CD14-positive monocyte (primary cell): ENCODE measurements at places on chromosomes 4 and X.

GRCh38 chrX:11254417-11255109 lies 38.6 kb upstream of the AMELX start:
- DNase-seq: no peak

- no peak for DNase-seq
These were observed 46.6 kb downstream of the CXorf58 start for GRCh38 chrX:23954396-23954795.

DNA sequence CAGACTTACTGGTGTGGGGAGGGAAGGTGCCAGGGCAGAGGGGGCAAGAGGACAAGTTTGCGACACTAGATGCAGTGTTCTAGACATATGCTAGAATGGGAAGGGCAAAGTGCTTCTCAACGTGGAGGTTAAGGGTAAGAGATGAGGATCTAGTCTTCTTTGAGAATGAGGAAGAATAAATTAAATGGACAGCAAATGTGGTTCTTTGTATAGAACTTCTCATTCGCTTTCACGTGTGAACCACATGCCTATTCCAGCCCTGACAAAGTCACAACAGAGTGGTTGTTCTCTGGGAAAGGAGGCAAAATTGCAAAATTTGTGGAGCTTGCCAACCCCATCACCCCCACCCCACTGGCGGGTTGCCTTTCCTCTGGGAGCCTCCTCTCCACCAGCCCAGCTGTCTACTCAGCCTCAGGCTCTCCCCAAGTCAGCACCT lies 1.5 kb upstream of the ANXA5 start:
- no peak for DNase-seq

DNA sequence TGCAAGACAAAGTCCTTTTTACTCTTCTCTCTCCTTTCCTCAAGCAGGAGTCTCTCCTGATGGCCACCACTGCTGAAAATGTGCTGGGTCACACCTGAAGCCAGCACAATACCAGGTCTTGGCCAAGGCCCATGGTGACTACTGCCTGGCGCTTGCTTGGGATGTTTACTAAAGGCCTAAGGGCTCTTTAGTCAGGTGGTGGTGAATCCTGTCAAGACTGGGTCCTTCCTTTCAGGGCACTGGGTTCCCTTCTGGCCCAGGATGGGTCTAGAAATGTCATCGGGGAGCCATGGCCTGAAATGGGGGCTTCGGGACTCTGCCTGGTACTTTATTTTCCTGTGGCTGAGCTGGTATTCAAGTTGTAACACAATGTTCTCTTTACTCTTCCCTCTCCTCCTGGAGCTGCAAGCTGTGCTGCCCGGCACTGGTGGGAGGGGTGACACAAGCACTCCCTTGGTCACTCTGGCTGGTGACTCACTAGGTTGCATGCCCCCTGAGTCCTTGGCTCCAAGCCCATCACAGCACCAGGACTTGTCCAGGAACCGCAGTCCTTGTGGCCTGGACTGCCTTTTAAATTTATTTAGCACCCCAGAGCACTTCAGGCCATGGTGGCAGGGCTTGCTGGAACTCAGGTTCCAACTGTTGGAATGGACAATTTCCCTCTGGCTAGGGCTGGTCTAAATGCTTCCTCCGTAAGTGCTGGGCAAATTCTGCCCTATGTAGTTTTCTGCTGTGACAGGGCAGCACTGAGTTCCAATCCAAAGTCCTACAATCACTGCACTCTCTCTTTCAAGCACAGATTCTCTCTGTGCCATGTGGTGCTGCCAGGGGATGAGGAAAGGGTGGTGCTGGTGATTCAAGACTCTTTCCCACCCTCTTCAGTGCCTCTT lies 11.3 kb downstream of the ARL13A start:
- no peak for DNase-seq

GRCh38 chr4:110781944-110782343 lies 159.1 kb upstream of the PITX2 start:
- DNase-seq: no peak

- no peak for DNase-seq
These were observed 166.5 kb downstream of the DHRSX start for GRCh38 chrX:2334237-2334636.

GRCh38 chrX:152925835-152926234 lies 28.0 kb downstream of the ZNF185 start:
- no peak for DNase-seq

GRCh38 chr4:101987623-101988243 lies 197.2 kb downstream of the BANK1 start:
- DNase-seq: no peak

GRCh38 chr4:95209927-95210326 lies 338.8 kb downstream of the UNC5C start:
- no peak for DNase-seq

GRCh38 chr4:10981576-10981975 lies 297.0 kb upstream of the CLNK start:
- DNase-seq: no peak

DNA sequence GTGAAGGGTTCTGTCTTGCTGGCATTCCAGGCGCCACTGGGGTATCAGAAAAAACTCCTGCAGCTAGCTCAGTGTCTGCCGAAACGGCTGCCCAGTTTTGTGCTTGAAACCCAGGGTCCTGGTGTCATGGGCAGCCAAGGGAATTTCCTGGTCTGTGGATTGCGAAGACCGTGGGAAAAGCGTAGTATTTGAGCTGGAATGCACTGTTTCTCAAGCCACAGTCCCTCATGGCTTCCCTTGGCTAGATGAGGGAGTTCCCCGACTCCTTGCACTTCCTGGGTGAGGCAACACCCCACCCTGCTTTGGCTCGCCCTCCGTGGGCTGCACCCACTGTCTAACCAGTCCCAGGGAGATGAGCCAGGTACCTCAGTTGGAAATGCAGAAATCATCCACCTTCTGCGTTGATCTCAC lies 40.1 kb downstream of the NOP14 start:
- no peak for DNase-seq

DNA sequence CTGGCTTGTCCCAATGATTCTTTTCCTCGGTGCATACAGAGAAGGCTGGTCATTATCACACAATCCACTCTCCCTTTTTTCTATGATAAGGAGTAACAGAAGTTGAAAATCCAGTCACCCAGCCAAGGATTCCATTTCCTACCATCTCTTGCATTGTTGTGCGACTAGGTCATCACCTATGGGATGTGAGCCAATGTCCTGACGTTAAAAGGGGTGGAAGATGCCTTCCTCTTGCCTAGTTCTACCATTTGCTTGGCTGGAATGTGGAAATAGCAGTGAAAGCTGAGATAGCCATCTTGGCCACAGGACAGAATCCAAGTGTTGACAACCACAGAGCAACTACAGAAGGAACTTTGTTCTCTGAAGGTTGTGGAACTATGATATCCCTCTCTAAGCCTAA lies 132.2 kb upstream of the KIT start:
- DNase-seq: no peak

DNA sequence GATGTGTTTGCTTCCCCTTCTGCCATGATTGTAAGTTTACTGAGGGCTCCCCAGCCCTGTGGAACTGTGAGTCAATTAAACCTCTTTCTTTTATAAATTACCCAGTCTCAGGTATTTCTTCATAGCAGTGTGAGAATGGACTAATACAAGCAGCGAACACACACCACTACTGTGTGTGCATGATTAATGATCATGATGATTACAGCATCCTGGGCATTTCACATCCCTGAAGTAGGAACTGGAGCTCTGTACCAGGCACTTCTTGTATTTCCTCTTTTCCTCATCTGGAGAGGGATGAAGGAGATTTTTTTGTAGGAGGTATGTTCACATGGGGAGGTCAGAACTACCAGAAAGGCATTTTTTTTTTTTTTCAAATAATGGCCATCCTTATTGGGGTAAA lies 60.8 kb downstream of the PPM1K start:
- DNase-seq: no peak

GRCh38 chrX:111041018-111041462 lies 55.0 kb upstream of the PAK3 start:
- DNase-seq: peak; percentile 66

DNA sequence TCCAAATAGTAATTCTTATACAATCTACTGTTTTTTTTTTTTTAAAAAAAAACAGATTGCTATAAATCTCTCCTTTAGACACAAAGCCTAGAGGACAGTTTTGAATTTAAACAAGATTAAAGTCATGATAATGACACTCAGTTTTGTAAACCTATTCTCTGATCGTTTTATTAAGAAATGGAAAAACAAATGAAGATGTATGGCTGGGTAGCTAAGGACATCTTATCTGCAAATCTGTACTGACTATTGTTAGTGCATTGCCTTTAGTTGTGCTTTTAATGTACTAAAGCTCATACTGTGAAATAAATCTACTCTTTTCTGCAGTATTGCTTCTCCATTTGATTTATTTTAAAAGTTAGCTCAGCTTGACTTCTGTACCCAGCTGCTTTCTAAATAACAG lies 155.0 kb downstream of the UNC5C start:
- DNase-seq: no peak

- no peak for DNase-seq
These were observed 46.0 kb downstream of the ATP8A1 start for GRCh38 chr4:42610941-42611340.

DNA sequence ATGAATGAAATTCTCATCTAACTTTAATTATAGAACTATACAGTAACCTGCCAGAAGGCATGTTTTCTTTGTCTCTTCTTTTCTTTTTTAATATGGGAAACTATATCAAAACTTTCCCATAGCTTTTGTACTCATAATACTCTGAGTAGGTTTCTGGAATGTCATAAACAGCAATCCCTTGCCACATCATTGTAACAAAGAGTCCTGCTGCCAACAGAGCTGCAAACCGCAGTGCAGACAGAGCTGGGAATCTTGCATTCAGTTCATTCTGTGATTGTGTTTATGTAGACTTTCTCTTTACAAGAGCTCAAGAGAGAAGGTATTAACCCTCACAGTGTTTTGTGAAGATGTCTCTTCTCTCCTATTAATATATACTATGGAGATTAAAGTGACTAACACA lies 304.4 kb upstream of the SLIT2 start:
- no peak for DNase-seq

GRCh38 chr4:173160871-173161270 lies 7.7 kb upstream of the GALNT7 start:
- DNase-seq: no peak

DNA sequence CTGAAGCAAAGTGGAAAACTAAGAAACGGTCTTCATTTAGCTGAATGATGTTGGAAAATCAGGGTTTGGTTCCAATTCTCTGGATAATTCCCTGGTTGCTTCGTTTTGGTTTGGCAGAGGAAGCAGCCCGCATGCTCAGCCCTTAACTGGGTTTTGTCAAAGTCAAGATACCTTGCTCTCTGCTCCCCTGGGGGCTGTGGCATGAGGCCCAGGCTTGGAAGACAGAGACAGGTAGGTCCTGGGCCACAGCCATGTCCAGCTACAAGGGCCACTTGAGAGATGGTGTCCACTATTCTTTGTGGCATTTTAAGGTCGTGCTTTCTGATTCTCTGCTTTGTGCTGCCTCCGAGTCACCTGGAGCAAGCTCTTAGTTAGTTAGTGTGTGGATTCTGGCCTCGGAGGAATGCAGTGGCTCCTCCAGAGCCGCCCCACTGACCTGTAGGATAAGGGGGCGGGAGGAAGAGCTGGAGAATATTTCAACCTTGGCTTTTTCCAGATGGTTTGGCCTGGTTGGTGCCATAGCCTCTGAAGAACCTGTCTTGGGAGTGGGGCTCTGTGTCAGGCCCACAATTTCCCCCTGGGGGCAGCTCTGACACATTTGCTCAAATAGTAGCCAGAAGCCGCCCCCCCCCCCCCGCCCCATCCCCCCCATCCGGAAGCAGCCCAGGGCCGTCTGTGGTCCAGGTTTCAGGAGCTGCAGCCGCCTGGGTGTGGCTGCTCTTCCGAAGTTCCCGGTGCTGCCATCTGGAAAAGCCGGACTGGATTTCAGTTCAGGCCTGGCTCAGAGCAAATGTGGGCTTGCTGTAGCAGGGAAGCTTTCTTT lies 147.1 kb downstream of the NHS start:
- no peak for DNase-seq

GRCh38 chr4:108433832-108434231 lies 186.5 kb upstream of the RPL34 start:
- DNase-seq: no peak

DNA sequence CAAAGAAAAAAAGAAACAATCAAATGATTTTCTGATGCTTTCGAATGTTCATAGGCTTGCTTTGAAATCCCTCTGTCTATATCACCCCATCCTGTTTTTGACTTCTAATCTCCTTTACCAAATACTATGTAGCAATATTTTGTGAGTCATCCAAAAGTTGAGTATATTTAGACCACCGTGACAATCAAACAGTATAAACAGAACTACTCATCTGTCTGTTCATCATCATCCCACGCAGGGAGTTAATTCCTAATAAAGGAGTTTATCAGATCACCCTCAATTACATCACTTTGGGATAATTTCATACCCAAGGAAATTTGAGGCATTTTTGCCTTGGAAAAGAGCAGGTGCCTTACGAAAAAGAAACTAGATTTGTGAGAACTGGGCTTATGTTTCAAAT lies 212.9 kb downstream of the CBR4 start:
- DNase-seq: peak; percentile 84

DNA sequence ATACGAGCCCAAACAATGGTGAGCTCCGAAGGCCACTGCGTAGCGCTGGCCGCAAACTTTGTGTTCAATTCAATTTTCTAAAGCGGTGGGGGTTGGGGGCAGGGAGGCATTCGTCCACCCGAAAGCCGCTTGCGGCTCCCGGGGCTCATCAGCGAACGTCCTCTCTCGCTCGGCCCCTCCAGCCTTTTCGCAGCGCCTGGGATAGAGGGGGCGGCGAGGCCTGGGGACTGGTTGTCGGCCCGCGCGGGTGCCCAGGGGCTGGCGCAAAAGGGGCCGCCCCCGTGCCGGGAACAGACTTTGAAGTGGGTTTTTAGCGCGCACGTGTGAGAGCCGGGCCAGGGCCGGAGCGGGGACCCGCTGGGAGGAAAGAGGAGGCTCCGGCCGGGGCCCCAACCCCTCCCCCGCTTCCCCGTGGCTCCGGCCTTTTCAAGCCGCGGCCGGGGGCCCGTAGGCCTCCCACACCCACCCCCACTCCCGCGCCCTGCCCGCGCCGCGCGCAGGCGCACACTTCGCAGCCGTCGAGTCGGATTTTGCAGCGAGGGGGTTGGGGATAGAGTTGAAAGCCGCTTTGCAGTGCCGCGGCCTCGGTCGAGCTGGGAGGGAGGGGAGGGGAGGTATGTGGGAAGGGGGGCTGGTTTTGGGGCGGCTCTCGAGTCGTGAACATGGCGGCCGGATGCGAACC lies 8.3 kb downstream of the ZIC3 start:
- DNase-seq: no peak

- DNase-seq: no peak
These were observed 578 bp upstream of the CORIN start for GRCh38 chr4:47838445-47838844.

GRCh38 chrX:17192106-17192505 lies 182.9 kb upstream of the NHS start:
- no peak for DNase-seq

DNA sequence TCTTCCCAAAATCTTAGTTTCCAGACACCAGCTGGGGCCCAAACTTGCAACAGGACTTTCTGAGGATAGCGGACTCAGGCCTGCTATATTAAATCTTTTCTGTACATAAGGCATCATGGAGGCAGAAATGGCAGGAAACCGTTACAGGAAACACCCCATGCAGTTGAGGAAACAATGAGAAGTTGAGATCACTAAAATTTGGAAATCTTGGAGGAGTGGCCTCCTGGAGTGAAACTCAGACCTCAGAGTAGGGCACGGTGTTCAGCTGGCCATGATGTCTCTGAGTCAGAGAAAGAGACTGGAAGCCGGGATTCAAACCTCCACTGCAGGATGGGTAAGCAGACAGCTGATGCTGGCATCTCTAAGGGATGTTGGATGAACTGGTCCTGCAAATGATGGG lies 372.6 kb upstream of the CTSO start:
- DNase-seq: peak; percentile 5

GRCh38 chrX:107117993-107118321 lies 665 bp downstream of the RBM41 start:
- no peak for DNase-seq
